ENCODE measurements at places on chromosomes 11 and 22.

DNA sequence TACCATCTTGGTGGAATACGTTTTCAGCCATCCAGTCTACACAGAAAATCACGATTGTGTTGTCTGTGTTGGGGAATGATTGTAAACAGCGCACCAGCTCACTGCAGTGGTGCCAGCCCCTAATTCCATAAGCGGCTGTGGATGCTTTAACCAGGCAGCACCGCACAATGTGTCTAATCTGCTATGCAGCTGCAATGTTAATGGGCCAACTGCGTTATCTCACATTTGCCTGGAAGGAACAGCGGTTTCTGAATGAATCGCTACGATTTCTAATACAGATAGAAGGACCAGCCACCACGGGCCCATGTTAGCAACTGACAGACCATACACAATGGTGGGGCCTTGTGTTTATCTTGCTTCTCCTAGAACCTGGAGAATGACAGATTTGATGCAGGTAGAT lies 384.5 kb upstream of the KIRREL3 start:
- DNase-seq: no peak

- DNase-seq: no peak
These were observed 296.8 kb downstream of the RAB38 start for GRCh38 chr11:87878373-87878825.

GRCh38 chr11:28702450-28702790 lies 594.2 kb downstream of the METTL15 start:
- no peak for DNase-seq

DNA sequence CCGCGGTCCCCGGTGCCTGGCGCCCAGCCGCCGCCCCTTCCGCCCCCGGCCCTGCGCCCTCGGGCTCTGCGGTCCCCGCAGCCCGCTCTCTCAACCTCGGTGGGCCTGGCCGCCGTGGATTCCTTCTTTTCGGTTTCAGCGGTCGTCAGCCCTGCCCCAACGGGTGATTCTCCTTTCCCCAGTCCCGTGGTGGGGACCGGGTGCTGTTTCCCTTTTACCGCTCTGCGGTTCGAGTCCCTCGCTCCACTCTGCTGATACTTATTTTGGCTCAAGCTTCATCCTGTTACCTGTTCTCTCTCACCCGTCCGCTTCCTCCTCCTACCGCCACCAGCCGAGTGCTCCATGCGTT lies 494 bp downstream of the ZDHHC5 start:
- DNase-seq: no peak

- no peak for DNase-seq
These were observed 1.4 kb downstream of the CHRNA10 start for GRCh38 chr11:3669742-3670183.

DNA sequence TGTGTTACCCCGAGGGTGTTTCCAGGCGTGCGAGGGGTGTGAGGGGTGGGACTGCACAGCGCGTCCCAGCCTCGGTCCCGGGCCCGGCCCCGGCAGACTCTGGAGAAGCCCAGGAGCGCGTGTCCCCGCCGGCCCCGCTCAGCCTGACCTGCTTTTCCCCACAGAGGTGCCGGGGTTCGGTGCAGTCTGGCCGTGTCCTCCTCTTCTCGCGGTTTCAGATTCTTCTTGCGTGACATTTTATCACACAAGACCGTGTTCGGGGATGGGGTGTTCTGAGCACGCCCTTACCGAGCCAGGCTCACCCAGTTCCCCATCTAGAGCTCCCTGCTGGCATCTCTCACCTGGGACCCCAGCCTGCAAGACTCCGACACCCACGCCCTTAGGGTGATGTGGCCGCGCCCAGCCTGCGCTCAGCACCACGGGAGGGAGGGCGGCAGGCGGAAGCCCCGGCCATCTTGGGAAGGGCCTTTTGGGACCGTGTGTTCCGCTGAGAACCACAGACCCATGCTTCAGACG lies 775.6 kb downstream of the BRD1 start:
- DNase-seq: no peak

- DNase-seq: no peak
These were observed 3.0 kb upstream of the IFITM10 start for GRCh38 chr11:1753229-1753928.

DNA sequence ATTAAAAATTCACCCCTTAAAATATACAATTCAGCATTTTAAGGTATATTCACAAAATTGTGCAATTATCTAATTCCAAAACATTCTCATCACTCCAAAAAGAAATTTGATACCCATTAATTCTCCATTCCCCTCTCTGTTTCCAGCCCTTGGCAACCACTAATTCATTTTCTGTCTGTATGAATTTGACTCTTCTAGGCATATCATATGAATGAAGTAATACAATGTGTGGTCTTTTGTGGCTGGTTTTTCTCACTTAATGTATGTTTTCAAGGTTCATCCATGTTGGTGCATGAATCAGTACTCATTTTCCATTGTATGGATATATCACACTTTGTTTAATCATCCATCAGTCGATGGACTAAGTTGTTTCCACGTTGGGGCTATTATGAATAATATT lies 29.0 kb upstream of the ACCSL start:
- no peak for DNase-seq

DNA sequence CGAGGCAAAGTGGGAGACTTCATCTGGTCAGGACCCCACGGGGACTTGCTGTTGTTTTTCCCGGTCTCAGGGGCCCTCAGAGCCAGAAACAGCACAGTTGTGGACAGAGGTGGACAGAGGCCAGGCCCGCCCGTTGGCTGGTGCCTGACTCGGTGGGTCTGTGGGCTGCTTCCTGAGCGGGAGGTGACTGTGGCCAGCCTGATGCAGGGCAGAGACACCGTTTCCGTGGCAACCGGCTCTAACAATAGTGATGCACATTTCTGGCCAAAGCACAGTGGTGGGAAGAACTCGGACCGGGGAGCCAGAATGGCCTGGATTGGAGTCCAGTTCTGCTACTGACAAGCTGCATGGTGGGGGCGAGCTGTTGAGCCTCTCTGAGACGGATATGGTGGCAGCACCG lies 58.7 kb upstream of the ATXN10 start:
- DNase-seq: no peak

DNA sequence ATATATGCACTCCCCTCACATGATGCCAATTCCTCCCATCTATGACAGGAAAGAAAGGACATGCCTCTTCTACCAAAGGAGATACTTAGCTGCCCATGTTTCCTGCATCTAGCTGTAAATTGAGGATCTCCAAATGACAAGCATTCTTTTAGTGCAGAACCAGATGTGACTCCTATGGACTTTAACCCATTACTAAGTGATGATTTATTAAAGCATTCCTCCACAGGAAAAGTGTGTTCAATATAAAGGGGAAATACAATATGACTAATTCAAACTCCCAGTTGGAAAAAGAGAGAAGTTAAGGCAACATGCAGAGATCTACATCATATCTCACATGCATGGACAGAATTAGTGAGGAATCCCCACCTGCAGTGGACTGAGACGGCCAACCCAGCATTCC lies 221.3 kb downstream of the FAM76B start:
- DNase-seq: no peak

- no peak for DNase-seq
These were observed 45.3 kb upstream of the NECTIN1 start for GRCh38 chr11:119774172-119774763.

GRCh38 chr22:39234472-39234787 lies 10.4 kb downstream of the PDGFB start:
- DNase-seq: no peak

DNA sequence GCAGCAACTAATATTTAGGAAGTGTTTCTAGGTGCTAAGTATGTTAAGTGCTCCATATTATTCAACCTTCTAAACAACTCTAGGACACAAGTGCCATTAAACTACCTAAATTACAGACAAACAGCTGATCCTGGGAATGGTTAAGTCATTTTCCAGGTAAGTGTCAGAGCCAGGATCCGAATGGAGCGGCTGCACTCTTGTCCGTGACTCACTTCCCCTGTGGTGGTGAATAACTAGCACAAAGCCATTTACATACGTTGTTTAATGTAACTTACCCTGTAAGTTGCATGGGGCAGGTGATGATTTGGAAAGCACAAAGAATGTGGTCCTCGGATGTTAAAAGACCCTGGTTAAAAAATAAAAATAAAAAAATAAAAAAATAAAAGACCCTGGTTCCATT lies 8.8 kb upstream of the PRG2 start:
- DNase-seq: no peak
